ENCODE measurements at places on chromosomes 4 and X.

GRCh38 chr4:142977182-142977581 is 131.1 kb upstream of the INPP4B start:
- DNase-seq, result no peak

DNA sequence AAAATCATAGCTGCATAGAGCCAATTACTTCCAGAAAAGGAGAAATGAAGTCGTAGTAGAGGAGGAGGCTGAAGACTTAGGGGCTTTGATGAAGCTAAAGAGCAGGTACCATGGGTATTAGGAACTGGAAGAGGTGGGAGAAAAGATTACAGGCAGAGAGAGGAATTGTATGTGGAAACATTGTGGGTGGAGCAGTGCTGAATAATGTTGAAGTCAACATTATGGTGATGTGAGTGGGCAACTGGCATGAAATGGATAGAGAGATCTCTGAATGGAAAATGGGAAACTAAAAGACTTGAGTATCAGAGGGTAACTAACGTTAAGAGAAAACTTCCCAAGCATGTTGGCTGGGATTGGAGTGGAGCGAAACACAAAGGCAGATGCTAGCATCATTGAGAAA is 92.5 kb downstream of the AREG start:
- no peak for DNase-seq

DNA sequence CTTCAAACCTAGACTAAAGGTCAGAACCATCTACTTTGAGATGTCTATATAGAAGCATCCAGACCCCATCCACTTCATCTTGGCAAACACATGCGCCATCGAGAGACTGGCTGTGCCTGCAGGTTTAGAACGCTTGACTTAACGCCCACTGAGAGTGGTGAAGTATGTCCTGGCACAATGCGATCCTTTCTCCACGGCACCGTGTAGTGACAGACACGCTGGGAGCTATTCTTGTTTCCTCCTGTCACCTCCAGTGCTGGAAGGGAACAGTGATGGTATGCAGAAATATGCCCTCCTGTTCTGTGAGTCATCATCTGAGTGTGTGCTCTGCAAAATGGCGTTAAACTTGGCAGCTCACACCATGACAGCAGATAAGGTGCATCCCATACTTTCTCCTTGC is 330.2 kb downstream of the NLGN4X start:
- DNase-seq, result no peak

GRCh38 chr4:80072744-80073472 is at the start of gene ANTXR2:
TSS of gene ANTXR2 (minus strand) at chr4:80073229. CDS start at chr4:80072560, 669 bp downstream.
- peak; percentile 24 for DNase-seq

DNA sequence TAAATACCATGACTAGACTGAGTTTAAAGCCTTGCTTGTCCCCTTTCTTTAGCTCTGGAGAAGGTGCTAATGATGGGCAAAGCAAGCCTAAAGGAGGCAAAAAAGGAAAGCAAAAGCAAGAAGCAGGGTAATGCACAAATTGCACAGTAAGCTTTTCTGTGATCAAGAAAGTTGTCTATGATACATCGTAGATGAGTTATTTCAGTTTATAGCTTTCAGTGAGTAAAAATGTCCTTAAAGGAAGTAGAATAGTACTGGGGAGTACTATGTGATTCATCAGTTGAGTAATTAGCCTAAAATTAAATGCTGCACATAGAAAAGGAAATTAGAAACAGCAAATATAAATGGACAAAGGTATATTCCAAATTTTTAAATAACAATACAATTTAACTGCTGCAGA is 50.2 kb upstream of the PDE5A start:
- no peak for DNase-seq

DNA sequence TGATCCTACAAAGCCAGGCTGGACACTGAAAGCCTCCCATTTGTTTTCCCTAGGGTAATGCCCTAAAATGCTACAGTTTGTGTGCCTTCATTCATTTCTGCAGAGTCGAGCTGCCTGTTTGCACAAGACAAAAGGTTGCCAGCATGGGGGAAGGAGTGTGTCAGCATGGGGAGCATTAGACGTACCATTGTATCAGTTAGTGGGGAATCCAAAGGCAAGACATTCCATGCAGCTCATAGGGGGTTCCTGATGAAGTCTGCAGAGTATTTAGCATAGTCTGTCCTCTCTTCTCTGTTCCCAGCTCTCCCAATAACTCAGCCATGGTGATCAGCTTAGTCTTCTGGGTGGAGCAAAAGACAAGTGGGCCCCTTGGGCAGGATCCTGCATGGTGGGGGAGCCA is 276.9 kb upstream of the PCDH7 start:
- no peak for DNase-seq

GRCh38 chrX:23435575-23435974 is 100.9 kb downstream of the PTCHD1 start:
- DNase-seq, result no peak

DNA sequence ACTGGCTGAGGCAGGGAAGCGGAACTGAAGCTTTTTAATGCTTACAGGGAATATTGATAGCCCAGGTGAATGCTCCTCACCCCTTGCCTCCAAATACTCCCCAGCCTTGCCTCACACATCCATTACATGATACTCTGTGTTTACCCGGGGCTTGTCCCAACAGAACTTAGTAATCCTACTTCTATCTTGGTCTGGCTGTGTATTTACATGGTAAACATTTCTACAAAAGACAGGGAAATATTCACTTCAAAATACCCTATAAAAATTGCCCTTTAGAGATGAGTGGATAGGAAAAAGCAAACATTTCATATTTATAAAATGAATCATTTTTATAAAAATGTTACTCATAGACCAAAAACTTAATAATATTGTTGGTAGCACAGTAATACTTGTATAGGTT is 120.1 kb downstream of the NHS start:
- no peak for DNase-seq

- no peak for DNase-seq
Measured at GRCh38 chrX:50838820-50839600, 25.0 kb upstream of the SHROOM4 start.

DNA sequence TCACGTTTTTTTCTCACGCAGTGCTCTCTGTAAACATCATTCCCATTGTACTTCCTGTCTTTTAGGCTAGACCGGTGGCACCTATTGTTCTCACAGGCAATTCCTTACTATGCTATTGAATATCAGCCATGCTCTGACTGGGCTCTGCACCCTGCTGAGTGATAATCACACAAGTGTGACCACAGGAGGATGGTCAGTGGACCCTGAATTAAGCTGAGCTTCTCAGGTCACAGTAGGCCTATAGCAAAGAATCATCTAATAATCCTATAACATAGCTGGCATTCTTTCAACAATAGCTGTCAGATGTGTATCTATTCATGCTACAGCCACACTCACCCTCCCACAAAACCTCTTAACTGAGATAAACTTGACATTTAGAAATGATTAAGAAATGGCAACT is 2399.8 kb upstream of the TENM3 start:
- no peak for DNase-seq

DNA sequence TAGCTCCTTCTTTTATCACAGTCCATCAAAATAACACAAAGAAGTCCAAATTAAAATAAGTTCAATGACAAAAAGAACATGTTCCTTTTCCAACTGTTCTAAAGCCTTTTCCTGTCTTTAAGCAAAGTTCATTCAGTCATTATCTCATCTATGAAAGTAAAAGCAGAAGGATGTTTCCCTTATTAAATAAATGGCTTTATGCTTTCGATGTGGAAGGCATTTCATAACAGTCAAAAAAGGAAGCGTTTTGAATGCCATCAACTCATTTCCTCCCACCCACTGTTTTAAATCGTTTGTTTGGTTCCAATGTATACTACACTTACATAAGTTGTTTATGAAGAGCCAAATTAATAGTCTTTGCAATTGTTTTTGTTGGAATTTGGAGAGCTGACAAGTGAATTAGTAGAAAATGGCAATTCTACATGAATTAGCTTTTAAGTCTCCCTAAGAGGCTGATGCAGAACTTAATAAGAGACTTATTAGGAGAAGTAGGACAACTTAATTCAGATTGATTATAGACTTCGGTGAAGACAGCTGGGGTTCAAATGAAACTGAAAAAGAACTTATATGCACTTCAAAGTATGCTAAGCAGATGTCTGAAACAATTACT is 392.6 kb upstream of the FTHL17 start:
- no peak for DNase-seq

GRCh38 chr4:26804925-26805324 is 55.7 kb upstream of the STIM2 start:
- DNase-seq, result no peak

DNA sequence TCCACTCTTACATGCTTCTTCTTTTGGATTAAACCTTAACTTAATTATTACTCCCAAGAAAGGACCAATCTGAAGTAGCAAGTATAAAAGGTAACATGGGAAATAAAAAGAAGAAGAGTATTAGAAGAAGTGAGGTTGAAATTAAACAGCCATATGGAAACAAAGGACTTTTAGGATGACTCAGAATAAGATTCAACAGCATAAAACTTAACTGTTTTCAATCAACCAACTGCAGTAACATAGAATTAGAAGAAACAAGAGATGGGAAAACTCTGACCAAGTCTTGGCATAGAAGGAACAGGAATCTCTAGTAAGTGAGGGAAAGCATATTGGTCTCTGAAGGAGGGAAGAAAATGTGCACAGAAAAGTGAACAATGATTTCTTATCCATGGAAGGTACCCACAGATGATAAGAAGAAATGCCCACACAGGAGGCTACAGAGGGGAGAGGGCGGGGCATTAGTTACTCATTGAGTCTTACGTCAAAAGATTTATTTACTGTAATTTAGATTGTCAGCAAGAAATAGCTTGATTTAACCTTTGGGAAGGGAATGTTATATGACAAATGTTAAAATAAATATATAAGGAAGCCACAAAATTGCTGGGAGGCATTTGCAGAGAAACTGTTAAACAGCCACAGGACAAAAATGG is 177.3 kb downstream of the BANK1 start:
- DNase-seq, result no peak

DNA sequence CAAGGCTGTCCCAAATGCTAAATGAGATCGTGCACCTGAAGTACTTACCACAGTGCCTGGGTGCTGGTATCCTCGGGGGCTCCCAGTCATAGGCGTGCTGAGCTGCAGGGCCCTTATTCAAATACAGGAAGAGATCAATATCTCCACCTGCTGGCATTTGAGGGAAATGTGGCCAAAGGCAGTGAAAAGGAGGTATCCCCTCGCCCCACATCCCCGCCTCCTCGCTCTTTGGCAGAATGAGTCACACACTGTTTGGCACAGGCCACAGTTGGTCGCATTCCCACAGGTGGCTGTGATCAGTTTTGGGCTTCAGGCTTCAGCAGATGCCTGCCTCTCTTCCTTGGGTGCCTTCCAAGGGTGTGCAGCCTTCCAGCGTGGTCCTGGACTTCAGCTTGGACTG is 28.4 kb downstream of the ZNF185 start:
- DNase-seq, result peak; percentile 8

DNA sequence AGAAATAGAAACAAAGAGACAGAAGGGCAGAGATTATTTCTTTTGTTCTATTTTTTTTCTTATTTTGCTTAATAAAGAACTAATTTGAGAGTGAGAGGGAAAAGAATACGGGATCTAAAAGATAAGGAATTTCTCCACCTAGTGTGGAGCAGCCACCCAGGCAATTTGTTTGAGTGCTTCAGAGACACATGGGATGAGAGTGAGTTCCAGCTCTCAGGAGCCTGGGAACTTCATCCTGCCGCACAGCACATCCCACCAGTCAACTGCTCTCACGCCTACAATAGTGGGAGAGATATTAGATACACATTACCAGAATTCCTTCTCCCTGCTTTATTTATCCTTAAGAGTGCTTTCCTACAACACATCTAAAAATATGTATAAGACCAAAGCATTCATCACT is 946.4 kb downstream of the PDHA2 start:
- DNase-seq, result no peak

- DNase-seq, result no peak
Measured at GRCh38 chrX:24242649-24243175, 71.2 kb downstream of the SUPT20HL2 start.

- no peak for DNase-seq
Measured at GRCh38 chrX:39320165-39320564, 518.9 kb downstream of the MID1IP1 start.

- DNase-seq, result no peak
Measured at GRCh38 chrX:42020225-42020624, 96.9 kb upstream of the CASK start.

DNA sequence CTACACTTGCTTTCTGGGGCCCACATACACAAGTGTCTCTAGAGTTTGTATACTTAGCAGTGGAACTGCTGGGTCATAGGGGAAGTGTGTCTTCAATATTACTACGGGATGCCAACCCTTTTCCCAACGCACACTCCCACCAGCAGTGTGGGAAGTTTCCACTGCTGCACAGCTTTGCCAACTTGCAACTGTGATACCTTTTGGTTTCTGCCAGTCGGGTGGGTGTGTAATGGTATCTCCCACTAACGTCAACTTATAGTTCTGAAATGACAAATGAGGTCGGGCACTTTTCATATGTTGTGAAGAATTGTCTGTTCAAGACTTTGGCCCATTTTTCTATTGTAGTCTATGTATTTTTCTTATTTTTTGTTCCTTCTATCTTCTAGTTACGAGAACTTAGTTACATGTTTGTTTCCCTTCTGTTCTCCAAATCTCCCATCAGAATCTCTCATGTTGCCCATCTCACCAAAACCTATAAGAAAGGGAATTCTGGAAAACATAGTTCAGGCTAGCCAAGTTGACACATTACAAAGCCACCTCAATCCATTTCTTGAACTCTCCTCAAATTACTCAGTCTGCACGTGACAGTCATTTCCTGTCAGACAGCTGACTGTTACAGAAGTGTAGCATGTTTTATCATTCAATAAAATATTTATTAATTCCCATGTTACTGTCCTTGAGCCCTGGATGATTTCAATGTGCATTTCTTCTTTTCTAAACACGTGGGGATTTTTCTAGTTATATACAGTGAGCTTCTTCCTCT is 30.7 kb downstream of the PNMA6E start:
- DNase-seq, result no peak

GRCh38 chr4:153248641-153249198 is 44.5 kb downstream of the TRIM2 start:
- DNase-seq, result no peak

DNA sequence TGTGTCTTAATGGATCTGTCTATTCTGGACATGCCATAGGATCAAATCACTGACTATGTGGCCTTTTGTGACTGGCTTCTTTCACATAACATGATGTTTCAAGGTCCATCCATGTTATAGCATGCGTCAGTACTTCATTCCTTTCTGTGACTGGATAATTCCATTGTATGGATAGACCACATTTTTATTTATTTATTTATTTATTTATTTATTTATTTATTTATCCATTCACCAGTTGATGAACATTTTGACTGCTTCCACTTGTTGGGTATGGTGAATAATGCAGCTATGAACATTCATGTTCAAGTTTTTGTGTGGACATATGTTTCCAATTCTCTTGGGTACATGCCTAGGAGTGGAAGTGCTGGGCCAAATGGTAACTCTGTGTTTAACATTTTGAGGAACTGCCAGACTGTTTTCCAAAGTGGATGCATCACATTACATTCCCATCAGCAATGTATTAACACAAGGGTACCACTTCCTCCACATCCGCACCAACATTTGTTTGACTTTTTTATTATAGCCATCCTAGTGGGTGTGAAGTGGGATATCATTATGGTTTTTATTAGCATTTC is 14.0 kb downstream of the RTL5 start:
- DNase-seq, result no peak

GRCh38 chrX:133789829-133790228 is 195.6 kb downstream of the GPC3 start:
- DNase-seq, result no peak

Measured in activated CD4-positive, alpha-beta T cell treated with anti-CD3 and anti-CD28 coated beads, Interleukin-2, amount 50 U/mL, for 24 hours (primary cell).